CD4-positive, alpha-beta T cell treated with Interleukin-6 at 100 ng/mL for 8 hours (primary cell): ENCODE measurements at places on chromosomes 4 and X.

DNA sequence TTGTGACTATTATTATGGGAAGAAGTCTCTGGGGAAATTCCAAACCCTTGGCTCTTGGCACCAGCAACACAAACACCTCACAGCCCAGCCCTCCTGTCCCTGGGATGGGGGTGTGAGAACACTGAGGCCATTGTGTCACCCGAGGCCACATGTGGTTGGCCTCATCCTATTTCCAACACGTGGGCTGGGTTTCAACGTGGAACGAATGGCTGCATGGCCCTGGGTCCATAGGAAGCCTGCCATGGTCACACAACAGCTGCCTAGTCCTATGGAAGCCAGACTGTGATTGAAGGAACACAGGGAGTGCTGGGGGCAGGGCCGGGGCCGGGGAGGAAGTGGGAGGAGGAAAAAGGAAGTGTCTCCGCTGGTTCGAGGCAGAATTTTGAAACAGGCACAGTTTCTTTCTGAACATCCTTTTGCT is 10.0 kb downstream of the CLCN4 start:
- no peak for DNase-seq

DNA sequence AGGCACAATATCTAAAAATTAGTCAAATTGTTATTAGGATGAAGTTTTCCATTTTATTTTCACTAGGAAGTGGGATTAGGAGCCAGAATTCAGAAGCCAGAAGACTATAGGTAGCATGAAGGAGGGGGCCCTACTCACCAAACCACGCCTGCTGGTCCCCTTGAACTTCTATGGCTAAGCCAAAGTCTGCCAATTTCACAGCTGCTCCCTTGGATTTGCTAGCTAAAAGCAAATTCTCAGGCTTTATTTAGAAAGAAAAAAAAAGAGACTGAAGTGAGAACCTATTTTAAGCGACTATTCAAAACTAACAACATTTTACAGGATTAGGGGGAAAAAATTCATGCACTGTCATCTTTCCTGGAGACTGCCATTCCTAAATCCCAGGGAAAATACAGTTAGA is 224.3 kb downstream of the CAMK2D start:
- no peak for DNase-seq

GRCh38 chrX:77167993-77168392 is 279.2 kb upstream of the FGF16 start:
- no peak for DNase-seq

- no peak for DNase-seq
Measured at GRCh38 chrX:23578079-23578478, 89.2 kb upstream of the PRDX4 start.

GRCh38 chrX:3195845-3196244 is 150.6 kb downstream of the MXRA5 start:
- no peak for DNase-seq

DNA sequence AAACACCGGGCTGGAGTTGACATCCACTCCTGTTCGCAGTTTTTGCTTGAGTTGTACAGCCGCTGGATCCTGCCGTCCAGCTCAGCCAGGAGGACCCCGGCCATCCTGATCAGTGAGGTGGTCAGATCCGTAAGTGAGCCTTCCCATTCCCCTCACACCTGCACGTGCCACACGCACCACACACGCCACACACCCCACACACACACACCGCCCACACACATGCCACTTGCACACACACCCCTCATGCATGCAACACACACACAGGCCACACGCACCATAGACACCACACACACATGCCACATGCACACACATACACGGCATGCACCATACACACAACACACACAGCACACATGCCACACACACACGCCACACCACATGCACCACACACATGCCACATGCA is 20.1 kb upstream of the MSANTD1 start:
- DNase-seq, result no peak

GRCh38 chr4:112817933-112818593 is 181.1 kb downstream of the LARP7 start:
- no peak for DNase-seq

GRCh38 chrX:133685822-133686221 is 270.5 kb upstream of the GPC4 start:
- no peak for DNase-seq

DNA sequence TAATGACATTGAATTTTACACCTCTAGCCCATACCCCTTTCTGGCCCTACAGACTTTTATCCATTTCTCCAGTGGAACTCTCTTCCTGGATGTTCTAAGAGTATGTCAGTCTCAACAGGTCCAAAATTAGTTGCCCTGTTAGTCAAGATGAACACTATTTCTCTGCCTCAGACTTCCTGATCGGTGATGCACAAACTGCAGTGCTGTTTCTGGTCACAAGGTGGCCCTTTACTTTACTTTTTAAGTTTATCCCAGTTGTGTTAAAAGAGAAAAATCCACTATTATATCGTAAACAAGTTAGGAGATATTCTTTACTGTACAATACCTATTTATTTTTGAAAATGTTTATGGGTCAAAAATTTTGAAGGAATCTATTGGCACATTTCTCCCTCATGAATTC is 13.1 kb downstream of the TCEAL7 start:
- peak; percentile 25 for DNase-seq

GRCh38 chr4:86595426-86595805 is 1.3 kb downstream of the PTPN13 start:
- no peak for DNase-seq

- DNase-seq, result peak; percentile 52
Measured at GRCh38 chrX:150486011-150486410, 82.4 kb upstream of the MTM1 start.

GRCh38 chr4:4985844-4986243 is 33.4 kb downstream of the CYTL1 start:
- no peak for DNase-seq

GRCh38 chr4:53119680-53120079 is 246.2 kb downstream of the SCFD2 start:
- DNase-seq, result no peak

GRCh38 chr4:107956011-107956410 is 24.7 kb downstream of the CYP2U1 start:
- DNase-seq, result no peak

GRCh38 chrX:16756724-16757123 is 29.5 kb upstream of the TXLNG start:
- no peak for DNase-seq

DNA sequence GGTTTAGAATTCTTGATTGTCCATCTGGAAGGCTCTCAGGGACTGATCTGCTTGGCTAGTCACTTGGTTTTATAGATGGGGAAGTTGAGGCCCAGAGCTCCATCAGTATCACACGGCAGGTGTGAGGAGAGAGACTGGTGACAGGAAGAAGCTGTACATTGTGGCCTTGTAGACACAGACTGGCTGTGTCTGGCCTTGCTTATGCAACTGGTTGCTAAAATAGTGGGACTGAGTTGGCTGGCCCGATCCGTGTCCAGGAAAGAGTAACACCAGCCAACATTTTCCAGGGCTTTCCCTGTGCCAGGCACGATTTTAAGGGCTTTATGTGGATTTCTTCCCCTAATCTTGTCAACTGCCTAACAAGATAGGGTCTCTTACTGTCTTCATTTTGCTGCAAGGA is 2.8 kb downstream of the TBC1D14 start:
- no peak for DNase-seq

- DNase-seq, result no peak
Measured at GRCh38 chr4:25172961-25173915, 13.0 kb upstream of the SEPSECS start.

- no peak for DNase-seq
Measured at GRCh38 chr4:7009564-7009963, 33.6 kb upstream of the TADA2B start.

GRCh38 chr4:25439918-25440477 is 62.9 kb downstream of the ANAPC4 start:
- peak; percentile 41 for DNase-seq

GRCh38 chr4:10013722-10014121 is 7.6 kb downstream of the SLC2A9 start:
- no peak for DNase-seq

GRCh38 chrX:12580548-12580947 is 210.7 kb upstream of the PRPS2 start:
- no peak for DNase-seq

GRCh38 chrX:646228-646495 is 15.6 kb downstream of the SHOX start:
- no peak for DNase-seq

DNA sequence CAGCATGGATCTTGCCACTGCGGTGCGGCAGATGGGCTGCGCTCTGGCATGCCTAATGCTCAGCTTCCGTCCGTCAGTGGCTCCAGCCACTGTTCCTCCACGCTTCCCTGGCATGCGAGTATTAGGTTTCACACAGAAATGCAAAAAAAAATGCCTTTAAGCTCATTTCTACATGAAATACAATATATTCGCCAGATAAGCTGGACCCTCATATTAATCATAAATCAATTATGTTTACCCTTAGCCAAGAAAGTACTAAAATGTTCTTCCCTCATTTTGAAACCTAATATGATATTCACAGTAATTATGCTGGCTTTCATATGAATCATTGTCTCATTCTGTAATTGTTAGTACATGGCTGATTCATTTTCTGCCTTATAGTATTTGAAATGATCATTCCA is 115.5 kb upstream of the FAM241A start:
- no peak for DNase-seq

GRCh38 chrX:21926527-21927278 is 13.8 kb upstream of the SMS start:
- DNase-seq, result no peak

GRCh38 chr4:14749910-14750309 is 252.4 kb upstream of the CPEB2 start:
- DNase-seq, result no peak

DNA sequence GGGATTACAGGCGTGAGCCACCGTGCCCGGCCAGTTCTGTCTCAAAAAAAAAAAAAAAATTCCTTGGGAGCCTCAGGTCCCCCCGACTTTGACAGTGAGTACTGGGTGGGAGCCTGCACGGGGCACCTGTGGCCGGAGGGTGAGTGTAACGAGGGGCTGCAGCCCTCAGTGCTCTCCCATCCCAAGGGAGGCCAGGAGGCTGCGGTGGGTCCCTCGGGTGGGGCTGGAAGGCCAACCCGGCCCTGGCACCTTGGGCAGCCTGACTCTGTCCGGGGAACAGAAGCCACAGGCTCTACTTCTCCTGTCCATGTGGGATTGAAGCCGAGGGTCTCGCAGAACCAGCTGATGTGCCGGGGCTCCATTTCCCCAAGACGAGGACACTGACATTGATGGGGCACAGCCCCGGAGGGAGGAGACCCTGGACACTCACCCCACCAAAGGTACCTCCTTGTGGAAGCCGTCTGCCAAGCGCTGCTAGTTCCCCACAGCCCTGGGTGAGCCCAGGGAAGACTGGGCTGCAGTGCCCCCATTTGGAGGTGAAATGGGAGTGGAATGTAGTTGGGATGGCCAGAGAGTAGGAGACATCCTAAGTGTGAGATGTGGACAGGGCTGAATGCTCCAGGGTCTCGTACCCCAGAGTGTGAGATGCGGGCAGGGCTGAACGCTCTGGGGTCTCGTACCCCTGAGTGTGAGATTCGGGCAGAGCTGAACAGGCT is 2.3 kb upstream of the SLC26A1 start:
- no peak for DNase-seq

- no peak for DNase-seq
Measured at GRCh38 chr4:42397635-42398170, 415 bp downstream of the SHISA3 start.

GRCh38 chr4:177546745-177547144 is 104.5 kb upstream of the AGA start:
- DNase-seq, result no peak

DNA sequence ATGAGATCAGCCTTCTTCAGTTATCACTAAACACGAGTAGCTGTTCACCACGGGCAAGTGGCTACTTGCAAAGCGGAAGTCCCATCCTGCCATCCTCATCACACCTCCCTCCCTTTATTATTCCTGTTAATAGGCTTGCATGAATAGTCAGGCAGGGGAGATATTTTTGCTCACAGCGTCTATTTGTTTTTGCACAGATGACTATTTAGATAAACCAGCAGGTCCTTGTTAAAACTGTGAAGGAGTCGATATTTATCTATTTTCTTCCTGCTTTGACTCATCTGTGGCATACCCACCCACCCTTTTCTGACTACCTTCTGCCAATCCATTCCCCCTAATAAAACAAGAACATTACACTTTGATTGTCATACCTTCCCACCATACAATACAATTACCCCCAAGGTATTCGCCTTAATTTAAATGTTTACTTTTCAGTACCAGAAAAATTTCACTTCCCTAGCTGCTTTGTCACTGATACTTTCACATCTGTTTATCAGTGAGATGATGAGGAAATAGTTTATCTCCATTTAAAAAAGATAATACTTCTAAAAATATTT is 96.6 kb upstream of the BANK1 start:
- no peak for DNase-seq

DNA sequence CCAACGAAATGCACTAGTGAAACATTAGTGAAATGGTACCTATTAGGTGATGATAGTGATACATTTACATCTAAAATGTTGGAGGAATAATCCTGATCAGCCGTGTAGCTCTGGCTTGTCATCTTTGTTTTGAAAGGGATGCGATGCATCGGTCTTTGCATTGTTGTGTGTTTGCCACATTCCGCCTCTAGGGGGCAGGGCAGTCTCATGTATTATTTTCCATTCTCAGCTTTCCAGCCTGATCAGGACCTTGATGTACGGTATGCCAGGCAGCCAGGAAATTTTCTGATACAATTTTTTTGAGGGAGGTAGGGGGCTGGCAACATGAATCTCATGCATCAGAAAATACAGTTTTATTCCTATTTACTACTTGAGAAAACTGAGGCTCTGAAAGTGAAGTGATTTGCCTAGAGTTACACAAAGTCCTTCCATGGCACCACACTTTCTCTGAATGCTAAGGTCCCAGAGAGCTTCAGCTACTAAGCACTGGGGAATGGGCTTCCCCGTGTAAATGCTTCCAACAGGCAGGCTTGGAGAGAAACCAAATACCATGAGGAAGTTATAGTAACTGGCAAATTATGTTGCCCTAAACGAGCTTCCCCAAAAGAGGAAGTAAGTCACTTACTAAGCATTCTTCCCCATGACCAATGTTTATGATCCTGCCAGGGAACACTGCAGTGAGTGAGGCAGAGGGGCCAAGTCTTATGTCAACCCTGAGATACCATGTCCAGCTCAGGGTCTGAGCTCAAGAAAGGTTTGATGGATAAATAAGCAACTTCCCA is 31.8 kb upstream of the IQSEC2 start:
- DNase-seq, result peak; percentile 60
